ENCODE measurements at places on chromosomes 13 and 19.

DNA sequence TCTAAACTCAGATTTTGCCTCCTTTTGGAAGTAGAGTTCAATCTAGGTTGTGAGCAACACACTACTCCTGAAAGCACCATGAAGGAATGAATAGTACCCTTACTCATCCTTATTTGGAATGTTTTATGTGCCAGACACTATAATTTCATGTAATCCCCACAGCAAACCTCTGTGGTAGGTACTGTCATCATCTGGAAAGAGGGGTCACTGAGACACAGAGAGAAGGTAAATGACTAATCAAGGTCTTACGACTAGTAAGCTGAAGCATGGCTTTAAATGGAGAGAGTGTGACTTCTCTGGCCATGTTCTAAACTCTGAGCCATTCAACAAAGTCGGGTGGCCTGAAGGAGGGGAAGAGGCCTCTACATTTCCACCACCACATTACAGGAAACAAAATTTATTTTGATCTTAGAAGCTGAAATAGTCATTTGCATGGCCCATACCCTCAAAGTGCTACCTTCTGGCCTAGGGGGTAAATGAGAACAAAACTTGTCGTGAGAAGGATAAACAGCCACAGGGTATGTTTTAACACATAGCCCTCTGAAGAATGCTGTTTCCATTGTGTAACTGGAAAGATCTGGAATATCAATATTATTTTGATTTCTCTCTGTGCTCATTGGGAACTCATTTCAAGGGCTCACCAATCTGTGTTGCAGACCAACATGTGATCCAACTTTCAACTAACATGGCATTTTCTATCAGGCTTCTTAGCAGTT lies 180.8 kb upstream of the RFC3 start:
- no peak for DNase-seq

- no peak for DNase-seq
Observed at GRCh38 chr13:20701461-20701860, 2.0 kb upstream of the IL17D start.

DNA sequence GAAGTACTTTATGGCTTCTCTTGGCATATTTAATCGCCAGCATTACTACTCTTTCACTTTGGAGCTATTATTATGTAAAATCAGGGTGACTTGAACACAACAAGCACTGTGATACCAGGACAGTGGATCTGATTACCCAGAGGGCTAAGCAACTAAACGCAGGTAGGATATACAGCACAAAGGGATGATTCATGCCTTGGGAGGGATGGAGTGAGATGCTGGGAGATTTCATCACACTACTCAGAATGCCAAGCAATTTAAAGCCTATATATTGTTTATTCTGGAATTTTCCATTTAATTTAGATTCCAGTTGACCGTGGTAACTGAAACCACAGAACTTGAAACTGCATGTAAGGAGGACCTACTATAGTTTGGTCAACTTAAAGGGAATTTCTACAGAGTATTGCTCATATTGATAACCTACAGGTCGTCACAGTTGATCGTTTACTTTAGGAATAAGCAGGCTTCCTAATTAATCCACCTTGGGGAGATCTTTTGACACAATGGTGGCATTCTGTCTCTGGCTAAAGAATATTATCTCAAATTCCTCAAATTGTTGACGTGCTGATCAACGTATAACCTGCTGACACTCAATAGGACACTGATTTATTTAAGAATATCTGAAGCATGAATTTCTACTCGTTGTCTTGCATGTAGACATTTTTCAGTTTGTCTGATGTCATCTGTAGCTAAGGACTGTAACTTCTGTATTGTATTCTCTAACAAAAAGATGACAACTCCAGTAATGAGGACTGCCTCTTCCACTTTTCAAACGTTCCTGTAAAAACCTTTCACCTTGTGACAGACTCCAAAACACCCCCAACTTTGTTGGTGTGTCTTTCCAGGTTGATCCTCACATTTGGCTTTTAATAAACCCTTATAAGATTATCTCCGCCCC lies 254.2 kb downstream of the GPC5 start:
- DNase-seq, result no peak

DNA sequence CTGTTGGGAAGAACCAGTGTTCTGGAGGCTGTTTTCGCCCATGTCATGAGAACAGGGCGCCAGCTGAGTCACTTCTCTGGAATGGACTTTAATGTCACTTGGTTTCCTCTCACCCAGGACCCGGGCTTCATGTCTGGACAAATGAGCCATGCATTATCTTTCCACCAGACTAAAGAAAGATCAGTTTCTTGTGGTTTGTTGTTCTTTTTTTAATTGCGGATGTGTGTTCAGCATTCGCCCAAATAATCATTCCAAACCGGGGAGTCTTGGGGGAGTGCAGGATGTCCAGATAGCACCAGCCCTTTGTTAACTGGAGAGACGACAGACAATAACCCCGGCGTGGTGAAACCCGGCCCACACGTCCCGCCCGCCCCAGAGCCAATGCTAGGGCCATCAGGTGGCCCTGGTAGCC lies 102.5 kb downstream of the COL4A2 start:
- no peak for DNase-seq

GRCh38 chr13:34155931-34156607 lies 338.1 kb downstream of the RFC3 start:
- no peak for DNase-seq

DNA sequence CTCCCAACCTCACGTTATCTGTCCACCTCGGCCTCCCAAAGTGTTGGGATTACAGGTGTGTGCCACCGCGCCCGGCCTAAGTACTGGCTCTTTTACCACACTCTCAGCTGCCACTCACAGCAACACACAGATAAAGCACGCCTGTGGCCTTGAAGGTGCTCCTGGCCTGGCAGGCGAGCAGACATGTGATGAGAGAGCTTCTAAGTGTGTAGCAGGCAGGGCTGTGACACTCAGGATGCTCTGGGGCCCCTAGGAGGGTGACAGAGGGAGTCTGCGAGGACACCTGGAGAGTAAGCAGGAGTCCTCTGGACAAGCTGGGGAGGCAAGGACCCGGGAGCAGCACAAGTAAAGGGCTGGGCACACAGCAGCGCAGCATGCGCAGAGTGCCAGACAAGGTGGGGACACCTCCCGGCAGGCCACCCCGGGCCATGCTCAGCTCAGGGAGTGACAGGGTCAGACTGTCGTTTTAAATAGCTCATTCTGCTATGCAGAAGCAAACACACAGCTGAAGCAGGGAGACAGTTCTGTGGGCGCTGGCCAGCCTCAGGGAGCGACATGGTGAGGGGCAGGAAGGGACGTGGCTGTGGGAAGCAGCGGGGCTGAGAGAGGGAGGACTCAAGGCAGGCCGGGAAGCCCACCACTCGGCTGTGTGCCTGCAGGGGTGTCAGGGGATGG lies 26.5 kb downstream of the MED26 start:
- no peak for DNase-seq

GRCh38 chr19:291561-292280 lies 518 bp upstream of the PLPP2 start:
- DNase-seq, result no peak

- DNase-seq, result no peak
Observed at GRCh38 chr13:99995589-99996380, 14.2 kb downstream of the ZIC2 start.

GRCh38 chr19:37114001-37114400 lies 35.8 kb downstream of the ZNF420 start:
- DNase-seq, result no peak

- DNase-seq, result no peak
Observed at GRCh38 chr13:76991432-76991795, 467 bp upstream of the CLN5 start.
